ENCODE measurements at places on chromosomes 7 and 10.

DNA sequence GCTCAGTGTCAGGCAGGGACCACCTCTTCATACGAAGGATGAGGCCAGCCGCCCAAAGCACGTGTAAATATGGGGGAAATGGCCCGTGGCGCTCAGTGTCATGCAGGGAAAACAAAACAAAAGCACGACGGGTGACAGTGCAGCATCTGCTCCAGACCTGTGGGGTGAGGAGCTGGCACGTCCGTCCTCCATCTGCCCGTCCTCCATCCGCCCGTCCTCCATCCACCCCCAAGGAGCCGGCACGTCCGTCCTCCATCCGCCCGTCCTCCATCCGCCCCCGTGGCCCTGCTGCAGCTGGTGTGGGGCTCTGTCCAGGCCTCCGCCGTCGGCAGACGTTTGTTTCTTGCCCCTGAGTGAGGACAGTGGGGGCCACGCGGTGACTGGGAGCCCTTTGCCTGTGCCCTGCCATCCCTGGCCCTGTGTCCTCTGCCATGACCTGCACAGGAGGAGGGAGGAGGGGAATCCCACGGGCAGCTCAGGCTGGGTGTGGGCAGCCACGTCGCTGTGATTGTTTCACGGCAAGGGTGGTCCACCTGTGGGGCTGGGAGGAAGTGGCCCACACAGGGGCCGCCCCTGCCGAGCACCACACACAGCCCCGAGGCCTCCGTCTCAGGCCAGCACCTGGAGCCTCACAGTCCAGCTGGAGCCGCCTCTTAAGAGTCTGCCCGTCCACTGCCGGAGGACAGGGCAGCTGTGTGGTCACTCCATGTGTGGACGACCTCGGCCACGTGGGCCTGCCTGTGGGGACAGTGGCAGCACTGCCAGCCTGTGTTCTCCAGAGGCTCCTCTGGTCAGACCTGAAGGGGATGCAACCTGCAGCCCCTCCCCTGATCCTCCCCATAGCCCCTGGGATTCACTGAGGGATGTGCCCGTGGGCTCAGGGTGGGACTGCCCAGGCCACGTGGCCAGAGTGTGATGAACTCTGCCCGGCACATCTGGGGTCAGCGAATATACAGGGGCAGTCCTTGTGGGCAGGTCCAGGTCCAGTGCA is 38.2 kb upstream of the DPYSL4 start:
- no peak for DNase-seq

- DNase-seq = no peak
These were observed 56.5 kb upstream of the PAPSS2 start for GRCh38 chr10:87603196-87603595.

DNA sequence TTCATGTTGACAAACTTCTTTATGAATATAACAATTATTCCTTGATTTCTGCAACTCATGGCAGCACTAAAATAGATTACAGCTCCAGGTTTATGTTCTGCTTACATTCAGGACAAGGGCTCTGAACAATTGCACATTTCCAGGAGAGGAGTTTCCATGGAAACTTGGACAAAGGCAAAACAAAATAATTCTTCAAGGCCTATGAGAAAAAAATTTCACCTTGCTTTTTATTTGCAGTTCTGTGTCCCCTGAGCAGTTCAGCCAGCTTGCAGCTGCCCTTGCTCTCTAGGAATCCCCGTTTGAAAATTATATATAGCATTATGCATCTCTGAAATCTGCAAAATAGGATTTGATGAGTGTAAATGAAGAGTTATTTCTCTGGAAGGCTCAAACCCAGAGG is 71.7 kb downstream of the ARL4A start:
- no peak for DNase-seq

DNA sequence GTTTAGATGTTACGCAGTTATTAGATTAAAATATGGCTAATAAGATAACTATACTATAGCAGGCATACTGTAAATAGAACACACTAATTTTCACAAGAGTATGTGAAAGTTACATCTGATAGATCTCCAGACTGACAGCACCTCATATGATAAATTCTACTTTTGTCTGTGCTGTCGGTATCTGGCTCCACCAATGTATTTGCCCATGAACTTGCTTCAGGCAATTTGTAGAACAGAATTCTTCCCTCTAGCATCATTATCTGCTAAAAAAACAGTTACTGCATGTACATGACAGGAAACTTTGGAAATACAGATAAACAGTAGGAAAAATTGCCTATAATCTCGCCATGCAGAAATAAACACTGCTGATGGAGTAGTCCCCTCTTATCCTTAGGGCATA is 137.7 kb downstream of the WNT2 start:
- DNase-seq = no peak

- no peak for DNase-seq
These were observed 38.8 kb downstream of the AP3M1 start for GRCh38 chr10:74111799-74112198.

- DNase-seq = no peak
These were observed 695.0 kb upstream of the NRP1 start for GRCh38 chr10:34029455-34029854.

GRCh38 chr7:110621289-110621688 is 469.6 kb upstream of the LRRN3 start:
- no peak for DNase-seq

DNA sequence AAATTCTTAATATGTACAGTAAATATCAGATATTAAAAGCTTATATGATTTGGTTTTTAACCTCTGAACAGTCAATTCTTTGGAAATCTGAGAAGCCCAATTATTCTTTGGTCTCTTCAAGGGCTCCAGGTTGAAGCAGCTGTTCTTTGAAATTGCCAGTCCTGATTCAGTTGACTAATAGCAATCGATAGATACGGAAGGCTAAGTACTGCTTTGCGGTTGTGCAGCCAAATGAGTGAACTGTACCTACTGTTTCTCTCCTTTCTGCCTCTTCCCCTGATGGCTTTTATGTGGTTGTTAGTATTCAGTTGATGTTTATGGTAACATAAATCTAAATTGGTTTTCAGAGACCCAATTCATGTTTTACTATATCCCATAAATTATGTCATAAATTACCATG is 103.1 kb upstream of the RPA3 start:
- no peak for DNase-seq

DNA sequence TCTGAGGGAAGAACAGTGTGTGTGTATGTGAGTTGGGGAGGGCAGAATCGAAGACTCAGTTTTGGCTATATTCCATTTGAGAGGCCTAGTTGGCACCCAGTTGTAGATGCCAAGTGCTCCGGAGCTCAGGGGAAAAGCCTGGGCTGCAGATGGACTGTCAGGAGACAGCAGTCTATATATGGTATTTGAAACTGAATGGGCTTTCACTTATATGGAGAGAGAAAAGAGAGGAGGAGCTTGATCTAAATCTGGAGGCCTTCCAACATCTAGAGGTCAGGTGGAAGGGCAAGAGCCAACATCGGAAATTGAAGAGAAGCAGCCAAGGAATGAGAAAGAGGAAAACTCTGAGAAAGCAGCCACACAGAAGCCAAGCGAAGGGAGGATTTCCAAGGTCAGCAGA is 350.8 kb upstream of the BMPER start:
- no peak for DNase-seq

GRCh38 chr7:96327429-96327828 is 5.5 kb upstream of the SLC25A13 start:
- DNase-seq = no peak

- DNase-seq = no peak
These were observed 156.7 kb downstream of the TWIST1 start for GRCh38 chr7:18960725-18961124.

GRCh38 chr7:4650433-4651047 is 31.6 kb upstream of the FOXK1 start:
- DNase-seq = no peak

- DNase-seq = no peak
These were observed 99.2 kb downstream of the HECW1 start for GRCh38 chr7:43211693-43212092.

- no peak for DNase-seq
These were observed 1092.5 kb upstream of the C7orf33 start for GRCh38 chr7:147498081-147498480.

- no peak for DNase-seq
These were observed 682.7 kb upstream of the IGFBP3 start for GRCh38 chr7:46603780-46604179.

DNA sequence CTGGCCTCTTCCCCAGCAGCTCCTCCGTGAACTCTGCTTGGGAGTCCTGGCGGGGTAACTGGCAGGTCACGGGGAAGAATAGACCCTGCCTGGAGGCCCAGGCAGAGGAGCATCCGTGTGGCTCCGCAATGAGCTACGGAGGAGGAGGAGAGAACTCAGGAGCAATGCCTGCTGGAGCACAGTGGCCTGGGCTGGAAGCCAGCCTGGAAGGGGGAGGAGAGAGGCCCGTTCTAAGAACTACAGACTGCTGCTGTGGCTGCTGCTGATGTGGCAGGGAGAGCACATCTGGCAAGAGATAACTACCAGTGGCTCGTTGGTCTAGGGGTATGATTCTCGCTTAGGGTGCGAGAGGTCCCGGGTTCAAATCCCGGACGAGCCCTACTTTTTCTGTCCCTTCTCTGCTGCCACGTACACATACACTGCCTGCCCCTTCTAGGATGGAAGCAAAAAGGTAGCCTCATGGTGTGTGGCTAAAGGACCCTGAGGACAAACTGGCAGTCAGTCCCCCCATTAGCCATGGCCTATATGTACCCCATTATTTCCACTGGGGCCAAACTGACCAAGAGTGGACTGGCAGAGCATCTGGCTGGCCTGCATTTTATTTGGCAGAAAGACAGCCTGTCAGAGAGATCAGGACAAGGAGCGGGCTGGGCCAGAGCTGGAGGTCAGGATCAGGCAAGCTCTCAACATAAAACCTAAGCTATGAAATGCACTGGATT is 7.7 kb upstream of the OPN1SW start:
- peak; percentile 46 for DNase-seq

GRCh38 chr10:122500726-122501125 is 39.4 kb downstream of the HTRA1 start:
- no peak for DNase-seq

DNA sequence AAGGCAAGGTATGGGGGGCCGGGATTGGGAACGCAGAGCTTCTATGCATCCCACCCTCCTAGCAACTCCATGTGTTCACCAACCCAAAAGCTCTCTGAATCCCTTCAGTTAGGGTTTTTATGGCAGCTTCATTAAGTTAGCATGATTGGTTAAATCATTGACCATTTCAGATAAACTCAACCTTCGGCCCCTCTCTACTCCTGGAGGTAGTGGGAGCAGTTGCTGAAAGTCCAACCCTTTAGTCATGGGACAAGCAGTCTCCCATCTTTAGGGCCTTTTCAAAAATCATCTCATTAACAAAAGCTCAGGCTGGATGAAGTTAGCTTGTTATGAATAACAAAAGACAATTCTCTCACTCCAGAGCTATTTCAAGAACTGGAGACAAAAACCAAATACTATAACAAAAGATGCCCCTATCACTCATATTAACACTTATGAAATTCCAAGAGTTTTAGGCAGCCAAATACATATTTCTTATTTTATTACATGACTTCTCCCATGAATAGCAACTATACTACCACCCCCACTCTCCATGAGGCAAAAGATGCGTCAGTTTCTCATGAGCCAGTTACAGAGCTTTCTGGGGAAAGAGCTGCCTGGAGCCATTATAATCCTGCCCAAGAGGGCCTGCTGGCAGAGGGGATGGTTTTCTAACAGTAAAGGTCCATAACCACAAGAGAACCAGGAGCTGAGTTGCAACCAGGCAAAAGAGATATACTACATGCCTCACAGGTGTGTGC is 44.6 kb downstream of the SLC16A12 start:
- no peak for DNase-seq

- DNase-seq = no peak
These were observed 181.6 kb downstream of the PHTF2 start for GRCh38 chr7:77980087-77980713.

DNA sequence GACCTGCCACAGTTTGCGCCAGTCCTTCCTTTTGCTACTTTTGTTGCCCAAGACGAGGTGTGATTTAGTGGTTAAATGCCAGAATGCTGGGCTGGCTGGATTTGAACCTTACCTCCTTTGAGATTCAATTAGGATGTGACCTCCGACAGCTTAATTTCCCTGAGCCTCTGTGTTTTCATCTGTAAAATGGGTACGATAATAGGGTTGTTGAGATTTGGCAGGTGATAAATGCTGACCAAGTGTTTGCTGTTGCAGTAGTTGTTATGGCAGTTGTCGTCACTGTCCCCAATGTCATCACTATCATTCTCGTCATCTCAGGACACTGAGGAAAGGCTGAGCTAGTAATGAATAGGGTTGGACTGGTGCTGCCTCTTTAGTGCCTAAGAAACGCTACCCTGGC is 61.1 kb downstream of the GRK5 start:
- DNase-seq = no peak

DNA sequence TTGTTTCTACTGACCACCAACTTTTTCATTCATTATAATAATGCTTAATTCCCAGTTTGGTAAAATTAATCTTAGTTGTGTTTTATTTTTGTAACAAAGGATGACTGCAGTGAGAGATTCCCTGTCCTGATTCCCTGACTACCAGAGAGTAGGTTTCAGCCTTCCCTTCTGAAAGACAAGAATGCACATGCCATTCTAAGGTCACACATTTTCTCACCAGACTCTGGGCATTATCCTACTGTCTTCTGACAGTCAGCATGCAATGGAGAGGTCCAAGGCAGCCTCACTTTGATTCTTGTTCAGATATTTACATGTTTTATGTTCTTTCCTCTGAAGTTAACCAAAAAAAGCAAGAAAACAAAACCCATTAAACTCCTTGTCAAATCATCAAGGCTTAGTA is 372.7 kb upstream of the CDC14C start:
- DNase-seq = no peak
